Activated T-helper 1 cell treated with Interleukin-2 at 50 U/mL for 16 hours (primary cell): ENCODE measurements at places on chromosomes 13 and 19.

- no peak for DNase-seq
Observed at GRCh38 chr19:3769494-3769893, 2.5 kb downstream of the RAX2 start.

- no peak for DNase-seq
Observed at GRCh38 chr13:76672420-76672819, 213.8 kb downstream of the KCTD12 start.

DNA sequence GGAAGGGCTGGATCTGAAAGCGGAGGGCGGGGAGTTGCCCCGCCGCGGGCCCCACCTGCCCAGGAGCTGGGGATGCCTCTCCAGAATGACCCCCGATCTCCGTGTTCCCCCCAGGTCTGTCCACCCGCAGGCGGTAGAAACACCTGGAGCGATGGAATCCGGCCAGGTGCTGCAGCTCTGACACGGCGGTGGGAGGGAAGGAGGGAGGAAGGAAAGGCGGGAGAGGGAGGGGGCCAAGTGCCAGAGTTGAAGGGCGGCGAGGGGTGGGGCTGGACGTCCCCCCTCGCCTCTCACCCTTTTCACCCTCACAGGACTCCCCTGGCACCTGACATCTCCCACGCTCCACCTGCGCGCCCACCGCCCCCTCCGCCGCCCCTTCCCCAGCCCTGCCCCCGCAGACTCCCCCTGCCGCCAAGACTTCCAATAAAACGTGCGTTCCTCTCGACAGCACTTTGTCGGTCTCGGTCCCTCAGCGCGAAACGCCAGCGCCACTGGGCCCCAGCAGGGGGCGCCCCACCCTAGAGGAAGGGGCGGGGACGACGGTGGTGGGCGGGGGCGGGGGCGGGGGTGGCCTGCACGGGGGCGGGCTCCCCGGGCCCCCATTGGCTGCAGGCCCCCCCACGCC lies 337 bp upstream of the FXYD7 start:
- DNase-seq, result peak; percentile 68

- no peak for DNase-seq
Observed at GRCh38 chr13:70249332-70250064, 141.2 kb upstream of the KLHL1 start.

- no peak for DNase-seq
Observed at GRCh38 chr13:54226876-54227275, 1198.3 kb downstream of the OLFM4 start.

GRCh38 chr13:108323031-108323430 lies 53.5 kb downstream of the TNFSF13B start:
- no peak for DNase-seq

- no peak for DNase-seq
Observed at GRCh38 chr13:76017861-76018556, 381.9 kb downstream of the LMO7 start.

DNA sequence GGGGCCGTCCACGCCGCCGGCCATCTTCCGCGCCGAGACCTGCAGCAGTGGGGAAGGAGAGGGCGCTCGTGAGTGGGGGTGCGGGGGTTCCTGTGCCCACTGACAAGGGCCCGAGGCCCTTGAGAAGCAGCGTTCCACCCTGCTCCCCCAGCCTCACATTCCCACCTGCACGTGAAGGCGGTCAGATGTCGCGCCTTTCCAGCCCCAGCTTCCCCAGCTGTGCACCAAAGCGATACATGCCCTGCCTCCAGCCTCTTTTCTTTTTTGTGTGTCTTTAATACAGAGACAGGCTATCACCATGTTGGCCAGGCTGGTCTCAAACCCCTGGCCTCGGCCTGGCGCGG lies 11.5 kb downstream of the ZBTB7A start:
- DNase-seq, result no peak

DNA sequence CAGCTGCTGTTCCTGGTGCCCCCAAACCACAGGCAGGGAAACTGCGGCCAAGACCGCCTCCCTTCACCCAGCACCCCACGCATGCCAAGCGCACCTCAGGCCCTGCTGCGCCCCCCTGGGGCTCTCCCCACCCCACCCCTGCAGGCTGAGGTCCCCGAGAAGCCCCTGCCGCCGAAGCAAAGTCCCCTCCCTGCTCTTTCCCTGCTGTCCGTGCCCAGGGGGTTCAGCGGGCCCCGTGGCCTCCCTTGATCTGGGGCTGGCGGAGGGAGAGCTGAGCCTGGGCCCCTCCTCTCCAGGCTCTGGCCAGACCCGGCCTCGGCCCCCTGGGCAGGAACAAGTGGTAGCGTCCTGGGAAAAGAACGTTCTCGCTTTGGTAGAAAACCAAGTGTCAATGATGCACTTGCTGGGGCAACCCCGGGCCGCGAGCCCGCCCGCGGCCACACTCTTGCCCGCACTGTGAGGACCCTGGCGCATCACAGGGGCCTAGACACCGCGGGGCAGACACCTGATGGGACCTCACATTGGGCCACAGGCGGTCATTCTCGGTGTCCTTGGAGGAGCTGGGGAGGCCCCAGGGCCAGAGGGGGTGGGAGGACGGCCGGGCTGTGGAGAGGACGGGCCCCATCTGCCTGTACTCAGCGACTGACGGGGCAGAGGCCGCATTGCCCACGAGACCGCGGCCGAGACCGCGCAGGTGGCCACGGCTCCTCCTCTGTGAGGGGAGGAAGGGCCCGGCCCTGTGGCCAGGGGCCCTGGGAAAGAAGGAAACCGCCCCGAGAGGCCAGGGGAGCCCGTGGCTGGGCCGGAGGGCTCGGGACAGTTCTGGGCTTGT lies 29.0 kb downstream of the GPX4 start:
- DNase-seq, result no peak

DNA sequence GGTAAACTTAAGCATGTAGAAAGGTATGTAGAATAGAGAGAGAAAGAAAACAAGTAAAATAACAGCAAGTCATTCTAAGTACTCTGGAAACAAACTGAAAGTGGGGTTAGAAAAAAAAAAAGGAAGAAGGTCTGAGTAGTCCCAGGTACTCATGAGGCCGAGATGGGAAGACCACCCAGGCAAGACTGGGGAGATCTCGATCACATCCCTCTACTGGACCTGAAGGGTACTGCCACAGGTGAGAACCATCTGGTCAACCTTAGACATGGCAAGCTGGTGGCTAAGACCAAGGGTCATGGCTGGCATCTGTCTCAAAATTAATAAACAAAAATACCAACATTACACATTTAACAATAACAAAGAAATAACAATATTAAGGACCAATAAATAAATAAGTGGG lies 36.3 kb upstream of the ZNF724 start:
- DNase-seq, result no peak

DNA sequence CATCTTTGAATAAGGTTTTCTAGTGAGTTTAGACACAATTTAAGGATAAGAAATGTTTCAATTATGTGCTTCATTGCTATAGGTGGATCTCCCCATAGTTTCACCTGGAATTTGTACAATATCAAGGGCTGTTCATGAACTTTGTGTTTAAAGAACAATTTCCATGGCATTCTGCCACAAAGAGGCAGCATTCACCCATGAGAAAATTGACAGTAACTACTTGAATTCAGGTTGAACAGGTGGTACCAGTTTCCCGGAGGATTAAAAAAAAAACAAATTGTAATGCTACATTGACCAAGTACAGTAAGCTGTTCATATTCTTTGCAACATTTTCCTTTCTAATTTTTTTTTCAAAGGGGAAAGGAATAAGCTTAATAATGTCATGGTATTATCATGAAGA lies 9.1 kb downstream of the SLITRK5 start:
- DNase-seq, result no peak

GRCh38 chr13:26022538-26023292 lies 29.1 kb downstream of the SHISA2 start:
- no peak for DNase-seq

- no peak for DNase-seq
Observed at GRCh38 chr13:26760832-26761582, 421 bp upstream of the GPR12 start.

GRCh38 chr13:85427416-85427815 lies 371.8 kb downstream of the SLITRK6 start:
- no peak for DNase-seq
